Chondrocyte (in vitro differentiated cells): ENCODE measurements at places on chromosomes 1 and 21. TPM values are rescaled to one million over a fixed set of nuclear protein-coding genes. Genes with fewer than 3 reads are reported as not detected.

DNA sequence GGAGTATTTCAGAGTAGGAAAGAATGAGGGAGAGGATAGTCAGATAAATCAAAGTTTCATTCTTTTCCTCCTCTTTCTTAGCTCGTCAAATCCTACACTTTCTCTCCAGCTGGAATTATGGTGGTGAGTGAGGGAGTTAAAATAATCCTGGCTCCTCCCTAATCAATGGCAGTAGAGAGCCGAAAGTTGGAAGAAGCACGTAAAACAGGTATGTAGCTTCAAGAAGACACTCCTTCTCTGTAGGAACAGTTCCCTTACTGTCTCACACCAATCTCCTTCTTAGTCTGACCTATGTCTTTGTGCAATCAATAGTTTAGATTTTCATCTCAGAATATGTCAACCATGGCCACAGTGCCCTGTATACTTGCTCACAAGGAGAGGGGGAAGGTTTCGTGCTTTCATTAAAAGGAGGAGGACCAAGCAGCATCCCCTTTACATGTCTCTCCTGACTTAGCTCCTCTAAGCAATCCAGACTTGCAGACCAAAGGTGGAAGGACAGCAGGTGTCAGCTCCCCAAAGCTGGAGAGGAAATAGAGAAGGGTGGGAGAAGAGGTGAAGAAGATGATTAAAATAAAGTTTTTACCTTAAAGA lies 878 bp downstream of the MINDY1 start:
- no peak for DNase-seq

DNA sequence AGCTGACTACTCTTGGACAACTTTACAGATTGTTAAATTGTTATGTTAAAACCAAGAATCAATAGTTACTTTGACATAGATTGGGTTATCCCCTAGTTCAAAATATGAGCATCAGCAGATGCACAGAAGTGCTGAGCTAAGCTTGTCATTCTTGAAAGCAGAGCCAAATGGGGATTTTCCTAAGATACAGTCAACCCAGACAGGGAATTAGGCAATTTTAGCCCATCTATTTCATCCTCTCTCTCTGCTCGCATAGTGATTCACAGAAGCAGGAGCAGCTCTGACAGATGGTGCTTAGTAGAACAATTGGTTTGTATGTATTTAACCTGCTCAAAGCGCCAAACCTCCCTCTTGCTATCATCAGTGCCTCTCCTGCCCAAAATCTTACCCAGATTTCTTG lies 27.9 kb upstream of the PRRC2C start:
- no peak for DNase-seq

DNA sequence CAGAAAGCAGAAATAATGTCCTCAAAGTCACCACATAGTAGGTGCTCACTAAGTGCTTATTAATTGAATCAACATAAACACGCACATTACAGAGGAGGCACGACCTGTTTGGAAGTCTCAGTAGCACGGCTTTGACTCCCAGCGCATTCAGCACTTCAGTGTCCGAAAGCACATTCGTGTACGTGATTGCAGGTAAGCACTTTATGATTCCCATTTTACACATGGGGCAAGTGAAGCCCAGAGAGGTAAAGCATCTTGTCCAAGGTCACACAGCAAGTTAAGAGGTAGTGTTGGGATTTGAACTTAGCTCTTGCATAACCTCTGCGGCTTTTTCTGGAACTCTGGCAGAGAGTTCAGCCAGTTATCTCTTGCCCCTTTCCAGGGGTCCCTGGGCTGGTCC lies 85.2 kb upstream of the WNT4 start:
- DNase-seq: no peak

GRCh38 chr1:67174716-67175284 lies 8.5 kb downstream of the IL23R start:
- no peak for DNase-seq

DNA sequence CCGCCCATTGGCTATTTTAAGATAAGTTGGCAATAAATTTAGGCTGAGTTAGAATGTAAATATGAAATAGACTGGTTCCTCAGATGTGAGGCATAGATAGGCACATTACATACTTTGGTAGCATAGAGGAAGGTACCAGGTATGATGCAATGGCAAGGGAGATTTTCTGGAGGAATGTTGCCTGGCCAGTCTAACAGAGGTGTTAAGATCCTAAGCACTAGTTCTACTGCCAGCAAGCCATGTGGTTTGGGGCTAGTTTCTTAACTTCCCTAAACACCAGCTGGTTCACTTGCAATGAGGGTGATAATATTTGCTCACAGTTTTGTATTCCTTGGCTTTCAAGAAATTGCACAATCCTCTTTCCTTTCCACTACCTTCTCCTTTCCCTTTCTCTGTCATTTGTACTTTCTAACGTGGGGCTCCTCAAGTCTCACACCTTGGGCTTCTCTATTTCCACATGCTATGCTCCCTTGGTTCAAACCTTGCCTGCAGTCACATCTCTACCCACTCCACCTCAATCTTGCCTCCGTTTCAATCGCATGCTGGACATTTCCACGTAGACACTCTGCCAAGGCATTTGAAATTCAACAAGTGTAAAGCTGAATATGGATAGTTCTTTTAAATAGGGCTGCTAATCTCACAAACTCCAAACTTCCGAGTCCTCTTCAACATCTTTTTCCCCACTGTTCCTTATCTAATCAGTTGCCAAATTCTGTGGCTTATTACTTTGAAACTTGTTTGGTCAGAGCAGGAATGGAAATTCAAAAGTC lies 4.7 kb upstream of the CD55 start:
- DNase-seq: no peak

- no peak for DNase-seq
These were observed 16.1 kb upstream of the DPYD start for GRCh38 chr1:97936976-97937375.

DNA sequence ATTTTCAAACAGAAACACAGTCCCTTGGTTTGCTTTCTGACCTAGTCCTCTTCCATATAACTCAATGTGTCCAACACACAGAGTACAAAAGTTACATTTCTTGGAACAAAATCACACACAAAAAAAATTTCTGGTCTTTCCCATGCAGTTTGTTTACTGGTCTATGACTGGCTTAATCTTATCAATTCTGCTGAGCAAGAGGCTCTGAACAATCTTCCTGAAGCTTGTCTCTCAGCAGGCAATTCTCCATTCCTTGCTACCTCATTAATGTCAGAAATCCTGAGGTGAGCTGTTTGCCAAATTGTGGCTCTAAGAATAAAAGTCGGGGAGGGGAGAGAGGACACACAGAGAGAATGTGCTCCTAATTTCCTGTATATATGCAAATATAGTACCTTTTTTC lies 423.6 kb downstream of the HLX start:
- no peak for DNase-seq

DNA sequence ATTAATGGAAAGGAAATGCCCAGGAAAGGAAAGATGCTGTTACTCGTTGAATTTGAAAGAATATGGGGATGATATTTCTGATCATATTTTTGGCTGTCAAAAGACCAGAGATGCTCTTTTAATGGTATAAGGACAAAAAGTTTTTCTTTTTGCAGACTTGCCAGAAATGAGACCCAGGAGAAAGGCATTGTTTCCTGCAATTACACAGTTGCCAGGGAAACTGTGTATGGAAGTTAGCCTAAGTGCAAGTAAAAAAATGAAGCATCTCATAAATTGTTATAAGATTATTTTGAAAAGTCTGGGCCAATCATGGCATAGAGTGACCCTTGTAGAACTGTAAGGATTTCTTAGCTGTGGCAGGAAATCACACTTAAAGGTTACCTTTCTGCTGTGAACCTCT lies 155.7 kb upstream of the BEND5 start:
- DNase-seq: no peak

DNA sequence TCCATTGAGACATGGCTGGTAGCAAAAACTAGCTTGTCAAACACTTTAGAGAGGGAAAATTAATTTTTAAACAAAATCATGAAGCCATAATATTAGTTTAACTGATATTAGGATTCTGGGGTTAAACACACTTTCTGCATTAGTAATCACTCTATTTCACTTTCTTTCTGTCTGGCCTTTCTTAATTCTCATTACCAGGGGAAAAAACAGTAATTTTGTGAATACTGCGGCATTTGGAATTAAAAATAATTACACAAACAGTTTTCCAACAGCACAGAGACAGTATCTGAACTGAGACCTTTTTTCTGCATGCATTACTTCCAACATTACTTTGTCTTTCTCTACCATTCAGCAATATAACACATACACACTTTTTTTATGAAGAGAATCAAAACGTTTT lies 190.6 kb downstream of the MRPL39 start:
- no peak for DNase-seq

The MRTO4 gene
- total RNA-seq: 16.2 to 20.4 TPM (median 17.7 TPM) in 3 replicates

The KRTAP19-1 gene
- total RNA-seq: not detected in 3 replicates

The AGL gene
- 12.6 to 16.5 TPM (median 13.5 TPM) in 3 replicates for total RNA-seq

The SMG5 gene
- total RNA-seq: 65.9 to 76.1 TPM (median 73.5 TPM) in 3 replicates

The PPIAL4G gene
- total RNA-seq: not detected in 3 replicates

The KRTAP12-2 gene
- total RNA-seq: not detected in 3 replicates
